Stimulated activated CD4-positive, alpha-beta T cell treated with anti-CD3 and anti-CD28 coated beads, TNF-alpha, amount 100 ng/mL, for 24 hours (primary cell): ENCODE measurements at places on chromosomes 11 and 22.

- DNase-seq = peak; percentile 45
Observed at GRCh38 chr11:102390667-102391465, 43.9 kb downstream of the BIRC2 start.

DNA sequence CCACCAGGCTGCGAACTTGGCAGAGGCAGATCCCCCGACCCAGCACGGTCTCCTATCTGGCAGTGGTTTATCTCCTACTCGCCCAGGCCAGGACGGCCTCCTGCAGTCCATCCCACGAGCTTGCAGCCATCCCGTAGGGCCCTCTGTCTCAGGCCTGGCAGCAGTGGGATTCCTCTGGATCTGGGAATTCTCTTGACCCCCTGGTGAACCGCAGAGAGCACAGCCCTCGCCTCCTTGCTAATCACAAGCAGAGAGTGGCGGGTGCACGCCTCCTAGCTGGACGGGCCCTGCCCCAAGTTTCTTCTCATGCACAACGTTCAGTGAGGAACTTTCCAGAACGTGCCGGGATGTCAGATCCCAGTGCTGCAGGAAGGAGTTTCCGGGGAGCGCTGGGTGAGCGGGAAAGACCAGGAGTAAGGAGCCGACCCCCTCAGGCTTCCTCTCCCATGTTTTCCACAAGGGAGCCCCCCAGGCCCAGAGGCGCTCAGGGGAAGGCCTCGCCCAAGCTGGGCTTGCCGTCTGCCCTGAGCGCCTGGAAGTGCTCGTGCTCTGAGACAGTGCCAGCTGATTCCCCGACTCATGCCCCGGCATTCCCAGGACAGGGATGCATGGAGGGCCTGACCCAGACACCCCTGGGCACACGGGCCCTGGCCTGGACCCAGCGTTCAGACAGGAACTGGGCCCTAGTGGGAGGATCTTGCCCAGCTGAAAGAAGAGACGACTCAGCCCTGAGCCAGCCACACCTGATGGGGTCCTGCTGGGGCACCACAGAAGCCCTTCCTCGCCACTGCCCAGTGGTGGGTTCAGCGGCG, 24.6 kb downstream of the IGF2 start:
- DNase-seq = no peak

DNA sequence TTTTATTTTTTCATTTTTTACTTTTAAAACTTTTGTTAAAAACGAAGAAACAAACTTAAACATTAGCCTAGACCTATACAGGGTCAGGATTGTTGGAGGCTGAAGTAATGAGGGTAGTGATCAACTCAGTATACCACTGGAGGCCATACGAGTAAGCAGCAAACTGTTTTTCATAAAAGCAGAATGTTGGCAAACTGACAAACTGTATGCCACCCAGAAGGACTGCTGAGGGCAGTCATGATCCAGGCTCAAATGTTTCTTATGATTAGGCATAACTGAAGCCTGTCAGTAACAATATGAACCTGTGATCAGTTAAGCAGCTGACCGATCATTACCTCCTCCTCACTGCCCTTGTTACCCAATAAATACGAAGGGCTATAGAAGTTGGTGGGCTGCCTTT, 10.2 kb upstream of the SC5D start:
- no peak for DNase-seq

DNA sequence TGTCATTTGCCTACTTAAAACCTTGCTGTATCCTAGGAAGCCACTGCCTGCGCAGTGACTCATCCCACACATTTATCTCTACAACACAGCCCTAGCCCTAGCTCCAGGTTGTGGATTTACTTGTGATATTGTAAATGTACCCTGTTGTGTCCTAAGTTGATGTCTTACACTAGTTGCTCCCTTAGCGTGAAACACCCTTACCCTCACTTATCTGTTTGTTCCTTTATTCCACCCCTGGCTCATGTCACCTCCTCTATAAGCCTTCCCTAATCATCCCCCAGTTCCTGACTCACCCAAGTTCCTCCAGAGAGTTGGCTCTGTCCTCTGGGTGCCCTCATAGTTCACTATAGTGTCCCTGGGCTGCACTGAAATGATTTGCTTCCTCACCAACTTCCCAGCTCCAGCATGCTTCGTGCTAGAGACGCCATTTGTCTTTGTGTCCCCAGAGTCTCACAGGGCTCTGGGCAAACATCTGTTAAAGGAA, 431.8 kb upstream of the FAT3 start:
- no peak for DNase-seq

- DNase-seq = no peak
Observed at GRCh38 chr11:1381793-1382425, 7.8 kb upstream of the BRSK2 start.

DNA sequence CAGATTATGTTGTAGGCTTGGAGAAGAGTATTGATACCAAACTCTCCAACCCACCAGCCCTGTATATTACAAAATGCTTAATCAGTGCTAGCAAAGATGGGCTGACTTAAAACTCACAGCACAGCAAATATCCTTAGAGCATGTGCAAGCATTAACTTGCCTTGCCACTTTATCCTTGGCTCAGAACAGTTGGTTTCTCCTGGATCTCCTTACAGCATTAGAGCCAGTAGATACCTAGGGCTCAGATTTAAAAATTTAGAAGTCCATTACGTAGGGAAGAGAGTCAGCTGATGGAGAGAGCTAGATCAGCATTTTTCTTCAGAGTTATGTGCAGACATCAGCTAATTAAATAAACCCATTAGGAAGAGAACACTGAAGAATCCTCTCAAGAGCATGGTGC, 198.5 kb upstream of the ZBED5 start:
- DNase-seq = no peak

DNA sequence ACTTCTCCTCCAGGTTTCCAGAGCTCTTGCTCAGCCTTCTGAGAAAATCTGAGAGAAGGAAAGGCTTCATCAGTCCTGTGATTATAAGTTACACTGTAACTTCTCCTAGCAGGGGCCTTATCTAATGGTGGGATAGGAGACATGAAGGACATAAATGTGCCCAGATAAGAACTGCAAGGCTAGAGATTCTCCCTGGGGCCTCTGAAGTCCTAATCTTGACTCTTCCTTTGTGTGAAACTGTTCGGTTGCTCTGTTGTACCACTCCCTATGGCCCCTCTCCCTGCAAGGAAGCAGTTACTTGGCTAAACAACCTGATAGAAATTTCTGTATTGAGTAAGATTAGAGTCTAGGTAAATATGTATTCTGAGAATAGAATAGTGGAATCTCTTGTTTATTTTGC, 780.9 kb downstream of the ETS1 start:
- no peak for DNase-seq

DNA sequence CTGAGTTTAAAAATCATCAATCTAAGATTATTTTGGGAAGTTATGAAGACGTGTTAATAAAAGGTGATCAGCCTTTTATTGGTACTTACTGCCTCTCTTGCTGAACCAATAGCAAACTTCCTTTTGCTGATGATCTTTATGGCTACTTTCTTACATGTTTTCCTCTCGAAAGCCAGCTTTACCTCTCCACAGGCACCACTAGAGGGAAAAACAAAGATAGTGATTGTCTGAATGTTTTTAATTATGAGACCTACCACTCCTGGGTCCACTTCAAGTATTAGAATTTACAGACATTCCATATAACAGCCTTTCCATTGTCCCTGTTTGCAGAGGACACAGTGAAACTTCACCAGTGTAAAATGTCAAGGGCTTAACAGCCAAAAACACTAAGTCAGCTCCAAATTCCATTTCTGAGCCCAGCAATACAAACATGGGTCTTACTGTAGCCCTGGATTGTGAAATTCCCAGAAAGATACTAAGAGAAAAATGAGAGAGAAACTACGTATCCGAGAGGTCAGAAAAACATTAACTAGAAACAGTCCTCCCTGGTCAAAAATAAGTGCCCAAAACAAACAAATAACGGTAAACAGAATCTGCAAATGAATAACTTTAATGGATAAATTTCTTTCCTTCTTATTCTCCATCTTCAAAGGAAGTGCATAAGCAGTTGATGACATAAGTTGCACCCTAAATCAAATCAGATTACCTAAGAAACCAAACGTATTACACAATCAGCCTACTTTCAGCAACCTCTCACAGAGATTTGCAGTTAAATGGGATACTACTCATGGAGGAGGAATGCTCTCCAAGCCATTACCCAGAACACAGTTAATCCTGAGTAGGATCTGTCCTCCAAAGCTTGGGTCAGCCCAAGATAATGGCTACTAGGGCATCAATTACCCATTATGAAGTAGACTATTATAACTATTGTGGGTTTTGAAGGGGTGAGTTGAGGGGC, 29.5 kb downstream of the CHEK2 start:
- DNase-seq = no peak

GRCh38 chr11:33479231-33479630, 221.4 kb downstream of the C11orf91 start:
- DNase-seq = no peak

DNA sequence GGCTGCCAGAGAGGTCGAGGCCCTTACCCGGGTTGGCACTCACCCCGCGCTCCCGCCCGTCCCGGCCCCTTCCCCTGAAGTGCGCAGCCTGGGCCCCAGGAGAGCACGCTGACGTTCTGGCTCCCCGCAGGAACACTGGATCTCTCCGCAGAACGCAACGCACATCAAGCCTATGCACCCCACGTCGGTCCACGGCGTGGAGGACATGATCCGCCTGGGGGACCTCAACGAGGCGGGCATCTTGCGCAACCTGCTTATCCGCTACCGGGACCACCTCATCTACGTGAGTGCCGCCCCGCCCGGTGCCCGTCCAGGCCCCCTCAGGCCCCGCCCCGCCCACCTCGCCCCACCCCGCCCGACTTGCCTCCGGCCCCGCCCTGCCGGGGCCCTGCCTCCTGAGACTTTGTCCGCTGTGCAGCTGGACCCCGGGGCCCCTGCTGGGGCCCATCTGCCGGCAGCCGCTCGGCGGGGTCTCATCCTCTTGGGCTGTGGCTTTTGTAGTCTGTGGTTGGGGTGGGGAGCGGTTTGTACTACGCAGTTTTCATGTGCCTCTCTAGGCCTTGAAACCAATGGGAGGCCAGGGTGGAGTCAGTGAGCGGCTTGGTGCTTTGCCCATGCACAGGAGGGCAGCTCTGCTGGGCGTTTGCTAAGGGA, 19.7 kb downstream of the MYO7A start:
- DNase-seq = no peak

DNA sequence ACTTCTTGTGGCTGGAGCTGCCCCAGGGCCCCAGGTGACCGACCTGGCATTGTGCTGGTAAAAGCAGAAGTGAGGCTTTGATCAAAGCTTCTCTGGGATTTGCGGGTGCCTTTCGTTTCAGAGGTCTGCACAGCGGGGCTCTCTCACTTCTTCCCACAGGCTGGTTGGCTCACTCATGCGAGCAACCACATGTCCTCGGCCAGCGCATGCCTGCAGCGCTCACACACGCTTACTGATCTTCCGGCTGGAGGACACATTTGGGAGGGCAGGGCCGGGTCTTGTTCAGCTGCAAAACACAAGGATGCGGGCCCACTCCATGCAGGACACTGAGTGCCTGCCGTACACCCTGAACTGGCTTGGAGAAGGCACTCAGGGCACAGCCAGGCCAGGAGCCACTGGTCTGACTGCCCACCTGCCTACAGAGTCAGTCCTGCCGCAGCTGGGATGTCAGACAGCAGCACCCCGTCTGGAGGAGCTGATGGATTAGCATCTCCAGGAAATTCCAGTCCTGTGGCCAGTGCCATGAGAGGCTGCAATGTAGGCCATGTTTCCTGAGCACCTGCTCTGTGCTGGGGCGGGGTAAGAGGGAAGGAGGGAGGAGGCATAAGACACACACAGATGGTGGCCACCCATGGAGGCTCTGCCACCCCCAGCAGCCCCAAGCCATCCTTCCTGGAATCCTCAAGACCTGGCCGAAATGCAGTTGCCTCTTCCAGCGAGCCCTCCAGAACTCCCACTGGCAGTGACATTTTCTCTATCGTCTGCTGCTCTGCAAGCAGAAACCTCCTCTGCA, 1383.2 kb downstream of the BRD1 start:
- no peak for DNase-seq

- no peak for DNase-seq
Observed at GRCh38 chr11:58727415-58727797, 4.3 kb downstream of the GLYAT start.

GRCh38 chr11:88357323-88358039, 19.9 kb upstream of the CTSC start:
- no peak for DNase-seq

GRCh38 chr22:40340044-40340443, 6.3 kb upstream of the ADSL start:
- DNase-seq = no peak

DNA sequence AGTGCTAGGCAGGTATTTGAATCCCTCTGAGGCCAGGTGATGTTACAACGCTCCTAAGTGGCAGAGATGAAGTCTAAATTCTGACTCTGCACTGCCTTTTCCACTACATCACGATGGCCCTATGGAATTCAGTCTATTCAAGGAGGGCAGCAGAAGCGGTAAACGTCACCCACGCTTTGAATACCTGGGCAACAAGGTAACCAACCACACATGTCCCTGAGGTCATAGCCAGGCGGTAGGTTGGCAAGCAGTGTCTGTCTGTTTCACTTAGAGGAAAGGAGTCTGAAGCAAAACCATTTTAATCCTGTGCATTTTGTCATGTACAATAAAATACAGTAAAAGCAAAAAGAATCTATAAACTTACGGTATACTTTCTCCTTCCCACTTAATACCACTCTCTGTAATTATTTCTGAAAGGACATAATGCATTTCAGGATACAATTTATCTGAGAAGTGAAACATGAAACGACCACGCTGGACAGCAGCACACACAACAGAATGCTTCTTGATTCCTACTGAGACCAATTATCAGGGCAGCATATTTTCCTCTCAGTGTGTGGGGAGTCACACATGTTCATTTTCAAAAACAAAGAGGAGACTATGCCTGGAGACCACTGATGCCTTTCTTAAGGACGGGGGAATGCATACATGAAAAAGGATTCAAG, 51.3 kb downstream of the PRDM10 start:
- no peak for DNase-seq

GRCh38 chr22:38748487-38749136, 7.2 kb downstream of the SUN2 start:
- DNase-seq = no peak

DNA sequence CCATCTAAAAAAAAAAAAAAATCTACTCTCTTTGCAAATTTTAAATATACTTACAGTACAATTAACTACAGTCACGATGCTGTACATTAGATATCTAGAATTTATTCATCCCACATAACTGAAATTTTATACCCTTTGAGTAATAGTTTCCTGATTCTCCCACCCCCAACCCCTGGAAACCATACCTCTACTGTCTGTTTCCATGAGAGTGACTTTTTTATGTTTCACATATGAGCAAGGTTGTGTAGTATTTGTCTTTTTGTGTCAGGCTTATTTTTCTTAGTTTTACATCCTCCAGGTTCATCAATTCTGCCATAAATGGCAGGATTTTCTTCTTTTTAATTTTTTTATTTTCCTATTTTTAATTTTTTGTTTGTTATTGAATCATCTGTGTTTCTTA, 3.2 kb downstream of the HBB start:
- no peak for DNase-seq

DNA sequence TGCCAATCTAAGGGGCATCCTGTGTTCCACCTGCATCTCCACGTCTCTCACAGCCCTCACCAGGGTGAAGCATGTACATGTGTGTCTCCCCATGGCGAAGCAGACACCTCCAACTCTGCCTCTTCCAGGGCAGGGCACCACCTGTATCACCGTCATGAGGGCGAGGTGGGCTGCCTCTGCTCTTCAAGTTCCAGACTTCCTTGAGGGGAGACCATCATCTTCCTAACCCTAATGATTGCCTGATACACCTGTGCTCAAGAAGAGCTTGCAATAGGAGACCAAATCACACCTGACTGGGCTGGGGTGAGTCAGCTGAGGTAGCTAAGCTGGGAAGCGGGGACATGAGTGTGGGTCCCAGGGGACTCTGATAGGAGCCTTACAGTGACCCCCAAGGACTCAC, 43.7 kb downstream of the GAB4 start:
- DNase-seq = no peak

- DNase-seq = no peak
Observed at GRCh38 chr11:68189082-68189481, 24.0 kb downstream of the KMT5B start.
